NCI-H2081 (cell line): ENCODE measurements at places on chromosomes 5 and 9.

- DNase-seq: no peak
Measured at GRCh38 chr9:94757158-94757557, 30.7 kb downstream of the AOPEP start.

- no peak for DNase-seq
Measured at GRCh38 chr9:78552802-78553201, 255.9 kb downstream of the PSAT1 start.

GRCh38 chr5:88109818-88110217 is 158.8 kb downstream of the TMEM161B start:
- DNase-seq: no peak

DNA sequence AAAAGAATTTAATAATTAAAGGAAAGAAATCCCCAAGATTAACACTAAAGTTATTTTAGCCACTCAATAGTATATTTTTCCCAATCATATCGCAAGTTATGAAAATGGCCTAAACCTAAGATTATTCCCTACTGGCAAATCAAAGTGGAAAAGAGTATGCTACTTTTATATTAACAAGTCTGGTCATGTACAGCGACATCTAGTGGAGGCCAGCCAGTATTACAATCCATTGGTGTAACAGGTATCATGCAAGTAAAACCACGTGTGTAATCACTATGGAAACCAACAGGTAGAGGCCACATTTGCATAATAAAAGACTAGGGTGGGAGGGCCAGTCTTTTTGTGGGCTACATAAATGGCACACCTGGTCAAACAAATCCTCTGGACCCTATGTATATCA is 976.4 kb upstream of the CDH9 start:
- peak; percentile 25 for DNase-seq

DNA sequence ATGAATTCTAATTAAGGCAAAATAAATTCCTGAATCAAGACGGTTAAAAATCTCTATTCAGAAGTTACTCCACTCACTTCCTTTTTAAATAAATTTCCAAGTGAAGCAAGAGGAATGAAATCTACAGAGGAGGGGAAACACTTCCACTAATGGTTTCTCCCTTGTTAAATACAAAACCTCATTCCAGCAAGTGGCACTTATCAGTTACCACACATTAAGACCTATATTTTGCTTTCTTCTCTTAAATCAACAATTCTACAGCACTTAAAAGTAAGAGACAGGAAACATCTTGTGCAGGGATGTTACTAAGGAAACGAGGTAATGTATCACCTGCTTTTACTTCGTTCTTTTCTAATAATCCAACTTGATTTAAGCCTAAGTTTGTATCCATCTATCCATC is 172.6 kb downstream of the RAPGEF6 start:
- DNase-seq: no peak

- DNase-seq: peak; percentile 5
Measured at GRCh38 chr9:91245431-91246313, 116.0 kb downstream of the AUH start.

DNA sequence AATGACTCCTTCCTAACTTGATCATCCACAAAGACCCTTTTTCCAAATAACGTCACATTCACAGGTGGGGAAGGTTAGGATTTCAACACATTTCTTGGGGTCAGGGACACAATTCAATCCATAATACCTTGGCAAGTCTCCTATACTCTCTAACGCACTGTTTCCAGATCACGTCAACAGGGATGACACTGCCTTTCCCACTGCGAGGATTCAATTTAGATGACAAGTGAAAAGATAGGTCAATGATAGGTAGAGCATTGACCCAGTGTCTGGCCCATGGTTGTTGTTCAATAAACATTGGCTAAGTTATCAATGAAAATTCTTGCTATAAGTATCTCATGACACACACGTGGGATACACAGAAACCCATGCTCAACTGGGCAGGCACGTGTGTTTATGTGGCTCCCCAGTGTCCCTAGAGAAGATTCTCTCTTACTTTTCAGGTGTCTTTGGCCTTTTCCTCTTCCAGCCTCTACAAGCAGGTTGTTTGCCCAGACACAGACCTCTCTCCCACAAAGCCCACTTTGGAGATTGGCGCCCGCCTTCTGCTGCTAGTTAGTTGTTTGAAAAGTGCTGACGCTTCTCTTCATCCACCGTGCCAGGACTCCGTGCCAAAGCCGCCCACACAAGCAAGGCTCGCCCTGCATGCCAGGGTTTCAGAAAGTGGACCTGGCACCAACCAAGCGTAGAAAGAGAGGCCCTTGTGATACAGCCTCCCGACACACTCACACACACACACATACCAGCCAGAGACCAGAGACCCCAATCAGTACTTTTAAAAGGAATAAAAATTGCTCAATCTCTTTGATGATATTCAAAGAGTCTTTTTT is 594.5 kb downstream of the BNC2 start:
- no peak for DNase-seq

- no peak for DNase-seq
Measured at GRCh38 chr5:82413302-82414040, 135.3 kb upstream of the RPS23 start.

GRCh38 chr5:19536387-19536786 is 451.6 kb downstream of the CDH18 start:
- DNase-seq: no peak

GRCh38 chr9:72149231-72149975 is at the start of gene GDA:
Gene GDA, plus strand, starts transcription at chr9:72149440. Its CDS starts 120 bp downstream, at chr9:72149560.
- DNase-seq: peak; percentile 26

- DNase-seq: no peak
Measured at GRCh38 chr5:107263387-107264018, 407.2 kb downstream of the EFNA5 start.

- no peak for DNase-seq
Measured at GRCh38 chr5:58015175-58015574, 444.7 kb downstream of the PLK2 start.

GRCh38 chr5:178206166-178207101 is 2.1 kb downstream of the HNRNPAB start:
- no peak for DNase-seq

- no peak for DNase-seq
Measured at GRCh38 chr5:168736281-168736831, 157.2 kb upstream of the PANK3 start.

GRCh38 chr9:84811072-84811750 is 141.7 kb downstream of the NTRK2 start:
- DNase-seq: no peak

DNA sequence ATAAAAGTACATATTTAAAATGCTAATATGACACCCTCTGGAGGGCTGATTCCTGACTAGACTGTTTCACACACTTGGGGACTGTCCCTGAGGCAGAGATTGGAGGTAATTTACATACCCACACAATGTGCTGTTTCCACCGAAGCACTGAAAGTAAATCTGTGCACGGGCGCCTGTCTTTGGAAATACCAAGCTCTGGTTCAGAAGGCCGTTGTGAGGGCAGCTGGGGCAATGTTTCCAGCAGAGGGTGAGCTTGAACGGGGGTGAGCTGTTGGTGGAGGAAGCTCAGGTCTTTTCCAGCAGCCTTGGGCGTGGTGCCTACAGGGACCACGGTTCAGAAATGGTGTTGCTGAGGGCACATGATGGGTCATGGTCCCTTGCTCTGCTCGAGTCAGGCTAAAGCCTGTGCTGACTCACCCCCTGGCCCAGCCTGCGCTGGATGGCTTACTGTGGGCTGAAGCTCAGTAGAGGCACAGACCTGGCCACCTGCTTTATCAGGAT is 25.8 kb upstream of the HMCN2 start:
- DNase-seq: no peak

- no peak for DNase-seq
Measured at GRCh38 chr5:93088592-93089389, 492.2 kb downstream of the NR2F1-AS1 start.

- DNase-seq: no peak
Measured at GRCh38 chr5:27217155-27217956, 179.0 kb upstream of the CDH9 start.
